T-helper 2 cell treated with Interferon-gamma antibody and Interleukin-4, amounts not matched to agents 5 μg/mL and 100 μg/mL, for 36 hours (primary cell): ENCODE measurements at places on chromosomes 11 and 22.

GRCh38 chr11:105220121-105220520 lies 80.6 kb upstream of the CARD18 start:
- DNase-seq = no peak

DNA sequence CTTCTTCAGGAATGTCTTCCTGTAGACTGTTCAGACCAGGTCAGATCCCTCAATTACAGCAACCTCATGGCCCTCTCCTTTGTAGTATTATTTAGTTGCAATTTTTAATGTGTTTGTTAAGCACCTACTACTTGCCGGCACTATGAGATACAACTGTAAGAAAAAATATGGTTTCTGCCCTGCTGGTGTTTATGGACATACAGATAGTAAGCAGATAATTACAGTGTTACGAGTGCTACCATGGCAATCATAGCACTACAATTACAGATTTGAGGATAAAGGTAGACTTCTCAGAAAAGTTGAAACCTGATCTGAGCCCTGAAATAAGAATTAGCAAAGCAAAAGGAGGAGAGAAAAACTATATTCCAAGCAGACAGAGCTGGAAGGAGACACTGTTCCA lies 2.8 kb downstream of the LRRC51 start:
- DNase-seq = no peak

DNA sequence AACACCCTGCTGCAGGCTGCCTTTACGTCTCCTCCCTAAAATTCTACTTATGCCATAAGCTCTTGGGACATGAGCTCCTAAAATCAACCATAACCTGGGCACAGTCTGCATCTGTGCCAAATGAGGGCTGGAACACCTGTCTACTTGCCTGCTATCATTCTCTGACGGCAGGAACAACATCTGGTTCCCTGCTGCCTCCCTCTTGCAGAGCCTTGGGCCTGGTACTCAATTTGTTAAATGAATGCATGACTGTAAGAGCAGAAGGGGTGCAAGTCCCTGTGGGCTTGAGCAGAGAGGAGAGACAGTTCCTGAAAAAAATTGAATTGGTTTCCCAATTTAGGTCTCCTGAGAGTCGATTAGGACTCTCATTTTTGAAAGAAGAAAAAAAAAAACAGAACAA lies 66.7 kb upstream of the CSNK2A3 start:
- no peak for DNase-seq

GRCh38 chr22:34608540-34609115 lies 457.3 kb upstream of the ISX start:
- no peak for DNase-seq

- no peak for DNase-seq
These were observed 10.6 kb downstream of the FLI1 start for GRCh38 chr11:128704517-128704916.
